ENCODE measurements at places on chromosomes 3 and 15.

GRCh38 chr3:133746712-133747066, 496 bp downstream of the TF start:
- DNase-seq: no peak

GRCh38 chr3:12627370-12627769, 36.5 kb downstream of the RAF1 start:
- DNase-seq: no peak

GRCh38 chr3:123871946-123872345, 12.2 kb downstream of the MYLK start:
- DNase-seq: no peak

- DNase-seq: no peak
These were observed 90.5 kb downstream of the FAM227B start for GRCh38 chr15:49530092-49530491.

GRCh38 chr3:139978966-139979365, 44.0 kb downstream of the CLSTN2 start:
- DNase-seq: no peak

GRCh38 chr3:180828001-180828720, 84.3 kb upstream of the FXR1 start:
- DNase-seq: no peak

GRCh38 chr3:169657351-169658124, 6.0 kb downstream of the MECOM start:
- no peak for DNase-seq

GRCh38 chr3:197181741-197182140, 116.7 kb downstream of the DLG1 start:
- peak; percentile 27 for DNase-seq

DNA sequence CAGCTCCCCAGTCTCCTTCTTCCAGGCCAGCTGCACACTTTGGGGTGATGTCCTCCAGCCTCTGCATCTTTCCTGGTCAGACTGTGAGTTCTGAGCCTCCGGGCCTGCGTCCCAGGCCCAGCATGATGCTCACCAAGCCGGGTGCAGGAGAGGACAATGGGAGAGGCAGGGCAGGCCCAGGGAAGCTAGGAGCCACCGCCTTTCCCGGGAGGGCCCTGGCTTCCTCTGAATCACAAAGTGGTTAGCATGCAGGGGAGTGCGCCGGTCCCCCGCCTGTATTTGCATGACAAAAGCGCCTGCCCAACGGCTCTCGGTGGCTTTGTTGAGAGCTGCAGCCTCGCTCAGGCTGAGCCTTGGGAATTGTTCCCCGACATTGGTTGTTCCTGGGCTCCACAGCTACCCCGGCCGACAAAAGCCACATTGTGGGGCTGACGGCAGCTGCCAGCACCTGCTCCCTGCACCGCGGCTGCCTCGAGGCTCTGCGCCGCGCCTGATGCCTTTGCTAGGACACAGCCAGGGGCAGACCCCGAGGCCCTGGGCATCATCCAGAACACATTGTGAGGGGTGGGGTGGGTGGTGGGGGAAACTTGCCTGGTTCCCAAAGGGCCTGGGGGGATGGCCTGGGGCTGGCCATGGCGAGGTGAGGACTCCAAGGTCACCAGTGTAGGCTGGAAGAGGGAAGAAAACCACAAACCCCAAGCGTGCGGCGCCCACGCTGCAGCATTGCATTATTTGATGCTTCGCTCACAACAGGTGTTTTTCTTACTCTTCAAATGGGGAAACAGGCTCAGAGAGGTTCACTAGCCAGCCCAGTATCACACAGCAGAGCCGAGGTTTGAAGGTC, 20.0 kb upstream of the KLF13 start:
- DNase-seq: no peak

GRCh38 chr3:48038971-48039481, 22.8 kb upstream of the MAP4 start:
- DNase-seq: no peak

GRCh38 chr15:64869501-64869900, 27.8 kb downstream of the PLEKHO2 start:
- DNase-seq: no peak

- no peak for DNase-seq
These were observed 78.8 kb upstream of the SLC6A6 start for GRCh38 chr3:14323401-14324223.

DNA sequence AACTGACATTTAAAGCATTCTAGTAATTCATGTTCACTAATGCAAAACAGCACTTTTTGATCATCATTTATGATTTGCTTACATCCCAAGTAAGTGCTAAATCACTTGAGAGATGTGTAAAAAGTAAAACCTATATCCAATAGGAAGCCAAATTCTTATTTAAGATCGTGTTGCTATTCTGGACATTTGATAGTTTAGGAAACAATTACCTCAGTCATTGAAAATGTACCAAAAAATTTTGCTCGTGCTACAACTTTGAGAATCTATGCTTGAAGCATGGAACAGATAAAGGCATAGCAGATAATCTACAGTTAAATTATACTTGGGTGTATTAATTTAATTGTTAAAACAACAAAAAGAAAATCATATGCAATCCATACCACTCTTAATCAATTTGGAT, 571.6 kb upstream of the NR2F2 start:
- no peak for DNase-seq

- DNase-seq: no peak
These were observed 2.0 kb upstream of the MANF start for GRCh38 chr3:51382947-51383578.

DNA sequence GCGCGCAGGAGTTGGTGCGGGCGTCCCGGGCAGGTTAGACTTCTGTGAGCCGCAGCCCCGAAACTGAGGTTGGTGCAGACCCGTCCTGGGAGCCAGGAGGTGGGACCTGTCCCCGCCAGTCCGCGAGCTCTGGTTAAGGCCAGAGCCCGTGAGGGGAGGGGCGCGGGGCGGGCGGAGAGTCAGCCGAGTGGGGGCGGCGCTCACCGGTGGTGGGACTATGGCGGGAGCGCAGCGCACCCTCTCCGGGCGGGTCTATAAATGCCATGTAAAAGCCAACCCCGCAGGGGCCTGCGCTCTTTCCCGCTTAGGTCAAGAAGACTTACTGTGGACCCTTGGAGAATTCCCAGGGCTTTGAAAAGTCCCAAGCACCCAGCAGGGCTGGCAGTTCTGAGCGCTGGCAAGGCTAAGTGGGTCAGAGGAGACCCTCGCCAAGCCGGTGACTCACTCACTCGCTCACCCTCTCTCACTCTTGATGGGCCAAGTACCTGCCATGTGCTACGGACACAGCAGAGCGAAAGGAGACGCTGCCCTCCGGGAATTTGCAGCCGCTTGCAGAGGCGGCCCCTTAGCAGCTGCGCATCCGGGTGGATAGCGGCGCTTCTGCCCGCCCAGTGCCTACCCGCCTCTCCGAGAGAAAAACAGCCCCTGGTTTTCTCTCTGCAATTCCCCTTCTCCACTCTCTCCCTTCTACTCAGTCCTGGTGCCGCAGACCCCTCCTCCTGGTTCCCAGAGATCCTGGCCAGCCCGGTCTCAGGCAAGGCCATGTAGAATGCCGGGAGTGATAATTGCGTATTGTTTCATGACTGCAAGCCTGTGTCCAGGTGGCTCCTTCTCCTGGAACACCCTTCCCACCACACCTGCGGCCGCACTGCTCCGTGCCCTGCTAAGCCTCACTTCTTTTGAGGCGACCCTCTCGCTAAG, at the start of gene ALDH1L1:
Gene ALDH1L1, minus strand, starts transcription at position 110 of the 921 bp plus-strand sequence. CDS start 19,607 bp downstream, outside the sequence.
- DNase-seq: no peak

DNA sequence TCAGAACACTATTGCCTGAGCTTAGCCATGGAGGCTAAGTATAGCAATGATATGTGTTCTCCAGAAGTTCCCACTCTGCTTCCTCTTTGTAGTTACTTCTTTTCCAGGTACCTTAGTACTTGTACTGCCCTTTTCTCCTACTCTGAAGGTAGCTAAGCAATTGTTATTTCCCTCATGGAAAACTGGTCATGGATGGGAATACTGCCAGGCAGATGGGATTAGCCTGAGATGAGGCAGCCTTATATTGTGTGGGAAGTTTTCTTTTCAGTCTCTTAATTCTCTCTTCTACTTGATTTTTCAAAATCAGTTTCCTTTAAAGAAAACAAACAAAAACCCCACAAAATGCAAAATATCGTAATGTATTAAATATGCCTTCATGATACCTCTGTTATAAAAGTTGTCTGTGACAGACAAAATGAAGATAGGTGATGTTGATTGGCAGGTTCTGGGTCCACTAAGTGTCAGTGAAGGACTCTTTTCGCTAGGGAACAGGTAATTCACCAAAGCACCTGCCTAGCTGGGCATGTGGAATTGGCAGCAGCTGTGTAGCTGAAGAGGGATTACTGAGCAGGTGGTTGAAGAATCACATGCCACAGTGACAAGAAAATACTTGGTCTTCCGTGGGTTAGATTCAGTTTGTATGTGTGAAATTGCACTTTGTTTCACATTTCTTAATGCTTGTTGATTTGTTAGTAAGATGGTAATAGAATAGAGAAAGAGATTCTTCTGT, 4.1 kb downstream of the ZNF609 start:
- no peak for DNase-seq

DNA sequence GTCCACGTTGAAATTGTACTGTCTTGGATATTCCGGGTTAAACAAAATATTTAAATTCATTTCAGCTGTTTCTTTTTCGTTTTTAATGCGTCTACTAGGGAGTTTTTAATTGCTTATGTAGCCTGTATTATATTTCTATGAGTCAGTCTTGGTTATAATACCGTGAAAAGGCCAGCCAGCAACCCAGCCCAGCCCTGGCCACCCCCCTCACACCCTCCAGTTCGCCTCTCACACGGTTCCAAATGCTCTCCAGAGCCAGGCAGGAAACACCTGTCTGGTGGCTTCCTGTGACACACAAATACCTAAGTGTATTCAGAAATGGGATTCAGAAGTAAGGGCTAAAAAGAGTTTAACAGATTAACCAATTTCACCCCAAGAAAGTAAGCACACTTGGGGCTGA, 4.4 kb downstream of the SH3BP5 start:
- no peak for DNase-seq

GRCh38 chr3:80285388-80285787, 517.6 kb upstream of the ROBO1 start:
- no peak for DNase-seq

DNA sequence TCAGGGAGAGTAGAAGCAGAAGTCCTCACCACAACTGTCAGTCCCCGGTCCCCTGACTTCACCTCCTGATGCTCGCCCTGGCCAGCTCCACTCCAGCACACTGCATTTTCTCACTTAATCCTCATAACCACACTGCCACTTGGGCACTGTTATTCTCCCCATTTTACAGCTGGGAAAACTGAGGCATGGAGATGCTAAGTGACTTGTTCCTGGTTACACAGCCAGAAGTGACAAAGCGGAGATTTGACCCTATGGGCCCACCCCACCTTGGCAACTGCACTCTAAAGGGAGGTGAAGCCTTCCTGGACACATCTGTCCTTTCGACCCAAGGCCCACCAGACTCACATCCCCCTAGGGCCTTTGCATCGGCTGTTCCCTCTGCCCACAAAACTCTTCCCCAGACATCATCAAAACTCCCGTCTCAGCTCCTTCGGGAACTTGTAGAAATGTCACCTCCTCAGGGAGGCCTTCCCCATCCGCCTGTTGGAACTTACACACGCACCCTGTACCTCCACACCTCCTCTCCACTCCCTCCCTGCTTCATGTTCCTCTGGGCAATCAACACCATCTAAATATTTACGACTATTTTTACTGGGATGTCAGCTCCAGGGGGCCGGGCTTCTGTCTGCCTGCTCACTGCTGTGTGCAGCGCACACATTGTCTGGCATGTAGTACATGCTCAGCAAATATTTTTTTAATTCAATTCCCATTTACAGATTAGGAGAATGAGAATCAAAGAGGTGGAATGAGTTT, 3.1 kb downstream of the GRIP2 start:
- no peak for DNase-seq

- peak; percentile 23 for DNase-seq
These were observed 146.2 kb downstream of the NFKBIZ start for GRCh38 chr3:101995371-101996046.

- no peak for DNase-seq
These were observed 27.2 kb downstream of the CRTAP start for GRCh38 chr3:33141006-33141405.

GRCh38 chr15:33153548-33153947, 41.0 kb downstream of the FMN1 start:
- DNase-seq: no peak

DNA sequence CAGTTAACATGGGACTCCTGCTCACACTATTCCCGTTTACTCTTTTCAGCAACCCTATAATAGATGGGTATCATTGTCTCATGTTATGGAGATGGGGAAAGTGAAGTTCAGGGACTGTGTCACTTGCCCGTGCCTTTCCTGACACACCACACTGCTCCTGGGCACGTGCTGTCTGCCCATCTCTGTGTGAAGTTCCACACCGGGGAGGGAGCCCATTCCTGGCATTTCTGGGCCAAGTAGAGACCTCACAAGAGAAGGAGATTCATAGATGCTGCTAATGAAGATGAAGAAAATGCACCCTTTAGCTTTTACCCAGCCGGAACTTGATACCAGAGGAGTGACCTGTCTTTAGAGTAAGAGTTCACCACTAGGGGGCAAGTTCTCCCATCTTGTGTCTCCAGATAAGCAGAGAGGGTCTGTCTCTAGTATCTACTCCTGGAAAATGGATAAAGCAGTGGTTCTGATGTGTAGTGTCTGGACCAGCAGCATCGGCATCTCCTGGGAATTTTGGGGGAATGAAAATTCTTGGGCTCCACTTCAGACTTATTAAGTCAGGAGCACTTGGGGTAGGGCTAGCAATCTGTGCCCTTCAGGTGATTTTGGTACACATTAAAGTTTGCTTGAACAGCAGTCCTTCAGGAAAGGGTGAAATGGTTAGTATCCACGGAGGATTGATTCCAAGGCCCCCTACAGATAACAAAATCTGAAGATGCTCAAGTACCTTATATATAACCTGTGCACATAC, 2.0 kb upstream of the TOPBP1 start:
- DNase-seq: no peak
